ENCODE measurements at places on chromosomes 5 and 9. TPM values are rescaled to one million over a fixed set of nuclear protein-coding genes. Genes with fewer than 3 reads are reported as not detected.

ZFP62 gene
- 7.8 TPM for total RNA-seq

ADCY2 gene
- not detected for total RNA-seq

STX17 gene
- 10.4 TPM for total RNA-seq

RABGAP1 gene
- 15.4 TPM for total RNA-seq

GIN1 gene
- total RNA-seq = 4.2 TPM

SLC6A18 gene
- not detected for total RNA-seq

GABRP gene
- total RNA-seq = not detected

C5orf52 gene
- total RNA-seq = not detected

CHSY3 gene
- total RNA-seq = 0.13 TPM

SOX30 gene
- total RNA-seq = 0.06 TPM

PPP3R2 gene
- not detected for total RNA-seq

C9orf153 gene
- not detected for total RNA-seq

FGD3 gene
- 0.09 TPM for total RNA-seq

PCDHAC2 gene
- total RNA-seq = 3.5 TPM

CREBRF gene
- 3.5 TPM for total RNA-seq

ZNF883 gene
- total RNA-seq = 1.1 TPM

ZDHHC11B gene
- total RNA-seq = 1.3 TPM

CD14 gene
- total RNA-seq = 3.8 TPM

PDE8B gene
- total RNA-seq = 1.3 TPM

LTC4S gene
- not detected for total RNA-seq

MEIKIN gene
- not detected for total RNA-seq

RAB3C gene
- not detected for total RNA-seq

RXRA gene
- total RNA-seq = 23.1 TPM

TAS2R1 gene
- total RNA-seq = not detected

MTMR12 gene
- 16.9 TPM for total RNA-seq

TRIP13 gene
- 64.8 TPM for total RNA-seq

SGCD gene
- 4.5 TPM for total RNA-seq

DDX31 gene
- 29.0 TPM for total RNA-seq

SH3TC2 gene
- 0.59 TPM for total RNA-seq

FOXD4 gene
- total RNA-seq = 0.56 TPM

SCGB3A1 gene
- not detected for total RNA-seq

TSSK1B gene
- total RNA-seq = not detected

FAM153A gene
- total RNA-seq = not detected
